Naive B cell (primary cell): ENCODE measurements at places on chromosomes 13 and 19.

DNA sequence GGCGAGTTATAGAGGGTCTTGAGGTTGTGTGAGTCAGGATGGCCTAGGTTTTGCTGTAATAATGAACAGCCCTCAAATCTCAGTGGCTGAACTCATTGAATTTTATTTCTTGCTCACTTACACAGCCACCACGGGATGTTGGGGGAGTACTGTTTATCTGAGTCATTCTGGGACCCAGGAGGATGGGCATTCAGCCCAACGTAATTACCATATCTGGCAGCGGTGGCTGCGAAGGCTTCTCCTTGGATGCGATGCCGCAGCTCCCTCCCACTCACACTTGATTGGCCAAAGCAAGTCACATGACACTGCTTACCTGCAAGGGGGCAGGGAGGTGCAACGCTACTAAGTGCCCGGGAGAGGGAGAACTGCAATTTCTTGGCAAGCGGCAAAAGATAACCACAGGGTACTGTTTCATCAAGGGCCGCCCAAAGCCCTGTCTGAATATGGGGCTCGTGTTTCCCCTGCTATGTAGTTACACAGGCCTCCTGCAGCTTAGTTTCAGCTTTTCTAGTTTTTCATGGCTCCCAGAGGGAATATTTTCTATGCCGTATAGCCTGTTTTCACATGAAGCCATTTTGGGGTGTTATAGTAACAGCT, 19.9 kb downstream of the ZSWIM9 start:
- H3K27ac ChIP-seq, result no peak overlapping the region
- peak; percentile 16 for DNase-seq
- no peaks in the 10 kb centered on the region for H3K27me3 ChIP-seq
- H3K4me3 ChIP-seq, result no peak overlapping the region

- peak; percentile 93 for DNase-seq
- H3K4me3 ChIP-seq, result peak overlapping the region; percentile 91
- peaks cover 11% of the 10 kb centered on the region for H3K4me1 ChIP-seq
Observed at GRCh38 chr19:40662925-40663694, 27.3 kb downstream of the NUMBL start.

DNA sequence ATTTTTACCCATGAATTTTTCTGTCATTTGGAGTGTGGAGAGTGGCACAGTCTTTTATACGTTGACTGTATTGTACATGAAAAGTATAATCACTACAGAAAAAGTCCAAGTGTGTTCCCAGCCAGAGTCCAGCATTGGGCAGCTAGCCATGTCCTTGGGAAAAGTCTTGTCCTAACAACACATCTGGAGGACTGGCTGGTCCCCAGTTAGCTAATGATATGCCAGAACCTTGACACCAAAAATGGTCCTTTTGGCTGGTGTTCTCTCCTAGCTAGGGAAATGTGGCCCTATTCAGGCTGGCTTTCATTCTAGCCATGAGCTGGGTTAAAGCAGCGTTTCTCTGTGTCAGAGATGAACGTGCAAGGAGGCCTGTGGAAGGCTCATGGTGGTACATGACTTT, 98.9 kb downstream of the ESD start:
- no peak overlapping the region for H3K27ac ChIP-seq
- H3K27me3 ChIP-seq, result no peaks in the 10 kb centered on the region
- H3K36me3 ChIP-seq, result peaks cover 27% of the 10 kb centered on the region
- H3K4me1 ChIP-seq, result peaks cover 3% of the 10 kb centered on the region
- H3K4me3 ChIP-seq, result no peak overlapping the region

DNA sequence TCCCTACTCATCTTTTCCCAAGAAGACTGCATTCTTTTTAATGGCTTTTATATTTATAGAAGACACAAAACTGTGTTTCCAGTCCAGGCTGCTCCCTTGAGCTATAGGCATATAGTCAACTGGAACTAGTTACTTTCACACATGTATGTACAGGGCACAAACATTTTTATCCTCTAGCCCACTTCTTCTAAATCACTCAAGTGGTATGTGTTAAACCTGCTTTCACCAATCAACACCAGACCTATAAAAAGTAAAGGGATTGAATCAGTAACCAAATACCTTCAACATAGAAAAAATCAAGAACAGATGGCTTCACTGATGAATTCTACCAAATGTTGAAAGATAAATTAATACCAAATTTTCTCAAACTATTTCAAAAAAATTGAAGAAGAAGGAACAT, 584.2 kb upstream of the SLITRK1 start:
- no peak overlapping the region for H3K27ac ChIP-seq
- DNase-seq, result no peak
- no peaks in the 10 kb centered on the region for H3K36me3 ChIP-seq
- H3K27me3 ChIP-seq, result no peaks in the 10 kb centered on the region
- no peak overlapping the region for H3K4me3 ChIP-seq
- H3K4me1 ChIP-seq, result no peaks in the 10 kb centered on the region

- no peaks in the 10 kb centered on the region for H3K27me3 ChIP-seq
- peak; percentile 24 for DNase-seq
- no peaks in the 10 kb centered on the region for H3K36me3 ChIP-seq
- peaks cover 38% of the 10 kb centered on the region for H3K4me1 ChIP-seq
Observed at GRCh38 chr19:13881692-13882418, 4.9 kb downstream of the NANOS3 start.
